ENCODE measurements at places on chromosomes 3 and 15.
A peak's percentile ranks its signal among the peaks of the same experiment; 100 is the strongest.

- no peak for DNase-seq
These were observed 52.4 kb downstream of the PHLDB2 start for GRCh38 chr3:111911446-111911845.

- DNase-seq: no peak
These were observed 50.7 kb downstream of the TRA2B start for GRCh38 chr3:185887066-185887465.

- peak; percentile 65 for DNase-seq
These were observed 7.7 kb downstream of the CCR5 start for GRCh38 chr3:46378426-46378942.

DNA sequence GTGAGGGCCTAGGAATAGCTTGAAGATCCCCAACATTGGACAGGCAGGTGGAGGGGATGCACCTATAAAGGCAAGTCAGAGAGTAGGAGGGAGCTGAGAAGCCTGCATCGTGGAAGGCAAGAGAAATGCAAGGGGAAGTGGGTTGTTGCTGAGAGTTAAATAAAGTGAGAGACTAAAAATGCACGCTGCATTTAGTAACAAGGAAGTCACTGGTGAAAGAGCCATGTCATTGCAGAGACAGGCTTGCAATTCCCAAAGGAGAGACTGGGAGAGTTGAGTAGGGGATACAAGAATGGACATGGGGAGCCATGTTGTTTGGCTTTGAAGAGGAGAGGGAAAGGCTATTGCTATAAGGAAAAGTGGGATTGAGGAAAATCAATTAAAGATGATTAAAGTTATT is 77.0 kb upstream of the HEG1 start:
- DNase-seq: no peak

GRCh38 chr15:51680321-51680720 is 982 bp upstream of the SCG3 start:
- DNase-seq: no peak

DNA sequence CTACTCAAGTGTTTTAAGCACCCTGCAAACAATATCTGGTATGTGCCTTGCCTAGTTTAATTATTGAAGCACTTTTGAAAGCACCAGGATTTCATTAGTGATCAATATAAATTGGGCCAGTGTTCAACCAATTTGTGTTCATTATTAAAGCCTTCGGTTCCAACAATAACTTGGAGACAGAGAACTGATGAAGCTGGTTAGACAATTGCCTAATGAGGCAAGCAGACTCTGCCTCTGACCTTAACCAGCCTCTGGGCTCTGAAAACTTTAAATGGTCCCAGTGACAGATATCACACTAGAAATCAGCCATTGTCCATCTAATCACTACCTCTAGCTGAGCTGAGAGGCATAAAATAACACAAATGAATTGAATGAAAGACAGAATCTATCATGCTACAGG is 139.9 kb upstream of the CNTN6 start:
- DNase-seq: no peak

GRCh38 chr3:133570937-133571320 is 2.6 kb upstream of the CDV3 start:
- no peak for DNase-seq

GRCh38 chr3:70120357-70120966 is 120.9 kb downstream of the SAMMSON start:
- peak; percentile 65 for DNase-seq

GRCh38 chr15:61524545-61524944 is 295.4 kb upstream of the RORA start:
- DNase-seq: no peak

- DNase-seq: no peak
These were observed 2.7 kb downstream of the TM4SF18 start for GRCh38 chr3:149330609-149331331.

GRCh38 chr3:86554383-86554782 is 436.6 kb downstream of the VGLL3 start:
- no peak for DNase-seq

GRCh38 chr3:111764645-111765091 is 94.4 kb upstream of the PHLDB2 start:
- DNase-seq: no peak

DNA sequence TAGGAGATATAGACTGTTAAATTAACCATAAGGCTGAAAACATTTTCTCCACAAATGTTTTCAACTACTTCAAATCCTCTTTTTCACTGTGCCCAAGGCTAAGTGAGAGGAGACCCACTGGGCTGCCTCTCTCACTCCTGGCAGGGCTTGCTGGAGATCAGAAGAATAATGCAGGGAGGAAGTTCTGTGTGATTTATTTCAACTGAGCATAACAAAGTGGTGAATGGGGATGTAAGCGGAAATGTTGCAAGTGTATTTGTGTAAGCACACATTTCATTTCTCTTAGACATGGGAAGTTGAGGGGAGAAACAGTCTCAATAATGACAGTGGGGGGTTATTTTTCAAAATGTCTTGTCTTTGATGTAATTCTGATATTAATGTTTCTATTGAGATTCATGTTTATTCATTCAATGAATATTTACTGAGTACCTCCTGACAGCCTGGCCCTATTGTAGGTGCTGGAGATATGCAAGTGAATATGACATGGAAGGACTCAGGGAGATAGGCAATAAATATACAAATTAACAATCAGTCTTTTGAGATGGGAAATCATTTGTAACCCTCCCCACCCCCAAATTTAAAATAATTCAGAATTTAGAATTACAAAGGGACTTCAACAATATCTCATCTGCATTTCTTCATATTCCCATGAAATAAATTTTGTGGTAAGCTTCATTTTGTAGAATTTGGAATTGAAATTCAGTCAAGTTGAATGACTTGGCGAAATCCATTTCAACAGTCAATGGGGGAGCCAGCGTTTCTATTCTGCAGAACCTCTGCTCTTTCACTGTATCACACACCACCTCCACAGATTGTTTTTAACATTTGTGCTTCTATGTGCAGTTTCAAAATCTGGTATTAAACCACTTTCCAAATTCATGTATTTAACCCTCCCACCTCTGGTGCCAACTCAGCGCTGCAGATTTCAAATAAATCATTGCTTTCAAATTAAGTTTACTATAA is 247.2 kb downstream of the SLC9A9 start:
- no peak for DNase-seq

DNA sequence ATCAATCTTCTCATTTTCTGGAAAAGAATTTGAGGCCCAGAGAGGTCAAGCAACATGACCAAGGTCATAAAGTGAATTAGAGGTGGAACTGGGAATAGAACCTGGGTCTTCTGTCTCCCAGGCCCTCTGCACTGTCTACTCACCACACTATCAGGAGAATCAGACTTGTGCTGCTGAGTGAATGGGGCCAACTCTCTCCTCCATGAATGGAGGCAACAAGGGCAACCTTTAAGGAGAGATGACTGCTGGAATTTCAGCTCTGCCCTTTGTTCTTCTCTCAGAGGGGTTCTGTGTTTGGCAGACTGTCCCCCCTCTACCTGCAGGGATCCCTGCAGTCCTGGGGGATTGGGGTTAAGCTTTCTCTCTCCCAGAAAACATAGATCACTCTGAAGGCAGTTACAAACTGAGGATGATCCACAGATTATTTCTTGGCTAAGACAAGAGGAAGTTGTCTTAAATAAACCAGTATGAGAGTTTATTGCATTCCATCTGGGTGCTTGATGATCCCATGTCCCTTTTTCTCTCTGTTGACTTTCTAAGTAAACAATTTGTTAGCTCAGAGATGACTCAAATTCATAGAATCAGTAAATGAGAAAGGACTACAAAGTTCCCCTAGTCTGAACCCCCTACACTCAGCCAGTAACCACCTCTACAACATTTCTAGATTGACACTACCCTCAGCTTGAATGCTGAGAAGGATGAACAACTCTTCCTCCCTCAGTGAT is 99.0 kb upstream of the LIPC start:
- no peak for DNase-seq

DNA sequence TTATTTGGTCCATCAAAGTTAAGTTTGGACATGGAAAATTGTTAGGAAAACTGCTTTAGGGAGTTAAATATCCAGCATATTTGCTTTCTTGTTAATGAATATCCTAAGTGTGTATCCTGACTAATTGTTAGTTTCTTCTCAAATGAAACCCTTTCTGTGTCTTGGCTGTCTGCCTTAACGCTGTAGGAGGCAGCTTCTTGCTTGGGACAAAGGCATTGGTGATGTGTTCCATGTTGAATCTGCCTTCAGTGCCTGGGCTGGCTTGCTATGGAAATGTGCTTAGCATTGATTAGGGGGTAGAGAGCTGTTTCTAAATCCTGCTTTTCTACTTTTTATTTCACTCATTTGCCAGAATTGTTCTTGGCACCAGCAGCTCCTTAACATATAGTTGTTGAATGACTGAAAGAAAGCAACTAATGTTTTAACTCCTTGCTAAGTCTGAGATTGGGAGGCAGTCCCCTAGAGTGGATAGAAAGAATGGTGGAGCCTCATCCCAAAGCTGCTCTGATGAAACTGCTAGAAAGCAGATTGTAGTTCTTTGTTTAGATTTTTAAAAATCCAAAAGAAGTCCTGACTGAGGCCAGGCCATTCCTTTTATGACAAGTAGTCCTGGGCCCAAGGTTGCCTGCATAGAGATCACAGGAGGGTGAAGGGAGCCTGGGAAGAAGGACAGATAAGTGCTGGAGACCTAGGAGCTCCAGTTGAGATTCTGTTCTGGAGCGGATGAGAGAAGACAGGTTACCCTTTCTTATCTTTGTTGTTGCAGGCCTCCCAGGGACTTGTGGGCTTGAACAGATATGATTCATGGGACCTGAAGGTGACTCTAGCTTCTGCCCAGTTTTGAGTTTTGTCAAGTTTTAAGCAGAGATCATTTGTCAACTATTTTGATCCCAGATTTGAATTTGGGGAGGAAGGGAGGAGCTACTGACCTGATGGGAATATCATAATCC is 39.3 kb downstream of the OXNAD1 start:
- no peak for DNase-seq

- DNase-seq: no peak
These were observed 131.8 kb upstream of the MCTP2 start for GRCh38 chr15:94099574-94099960.

- DNase-seq: no peak
These were observed 7.6 kb upstream of the NR2E3 start for GRCh38 chr15:71802770-71803169.

DNA sequence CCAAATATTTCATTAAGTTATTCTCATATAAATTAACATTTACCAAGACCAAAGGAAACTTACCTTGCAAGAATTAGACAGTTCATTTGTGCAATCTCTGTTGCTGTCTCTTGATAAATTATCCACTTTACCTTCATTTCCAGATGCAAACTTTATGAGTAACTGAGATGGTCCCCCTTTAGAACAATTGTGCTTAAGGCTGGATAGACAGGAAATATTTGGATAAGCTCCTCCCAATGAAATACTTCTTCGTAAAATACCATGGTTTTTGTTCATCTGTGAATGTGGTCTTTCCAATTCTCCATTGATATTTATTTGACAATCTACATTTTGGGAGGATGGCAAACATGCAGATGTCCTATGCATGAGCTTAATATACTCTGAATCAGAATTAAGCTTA is 78.2 kb downstream of the NEDD4 start:
- no peak for DNase-seq

- peak; percentile 53 for DNase-seq
These were observed 46.3 kb downstream of the SENP7 start for GRCh38 chr3:101466465-101467309.

- peak; percentile 38 for DNase-seq
These were observed 266.4 kb upstream of the HES1 start for GRCh38 chr3:193869221-193870201.

DNA sequence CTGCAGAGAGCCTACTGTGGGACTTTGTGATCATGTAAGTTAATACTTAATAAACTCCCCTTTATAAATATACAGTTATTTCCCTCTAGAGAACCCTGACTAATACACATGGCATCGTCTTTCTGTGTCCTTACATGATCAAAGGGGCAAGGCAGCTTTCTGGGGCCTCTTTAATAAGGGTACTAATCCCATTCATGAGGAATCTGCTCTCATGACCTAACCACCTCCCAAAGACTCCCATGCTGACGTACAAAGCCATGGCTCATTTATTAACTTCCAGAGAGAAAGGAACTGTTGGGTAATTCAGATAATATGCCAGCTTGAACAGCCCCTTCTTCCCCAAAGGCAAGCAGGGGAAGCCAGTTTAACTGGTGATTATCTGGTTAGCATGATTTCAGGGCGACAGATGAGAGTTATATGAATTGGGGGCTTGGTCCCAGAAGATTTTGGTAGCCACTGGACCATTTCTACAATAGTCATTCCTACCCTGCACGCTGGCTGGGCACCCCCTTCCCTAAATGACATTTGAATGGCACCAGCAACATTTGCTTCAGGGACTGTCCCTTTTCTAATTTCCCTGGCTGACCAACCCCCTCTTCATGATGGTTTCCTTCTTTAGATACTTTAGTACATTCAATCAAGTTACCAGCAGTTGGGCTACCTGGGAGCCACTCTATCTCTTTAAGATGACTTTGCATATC is 83.6 kb upstream of the C3orf80 start:
- no peak for DNase-seq

- DNase-seq: no peak
These were observed 171.0 kb upstream of the SLC24A5 start for GRCh38 chr15:47949815-47950214.

DNA sequence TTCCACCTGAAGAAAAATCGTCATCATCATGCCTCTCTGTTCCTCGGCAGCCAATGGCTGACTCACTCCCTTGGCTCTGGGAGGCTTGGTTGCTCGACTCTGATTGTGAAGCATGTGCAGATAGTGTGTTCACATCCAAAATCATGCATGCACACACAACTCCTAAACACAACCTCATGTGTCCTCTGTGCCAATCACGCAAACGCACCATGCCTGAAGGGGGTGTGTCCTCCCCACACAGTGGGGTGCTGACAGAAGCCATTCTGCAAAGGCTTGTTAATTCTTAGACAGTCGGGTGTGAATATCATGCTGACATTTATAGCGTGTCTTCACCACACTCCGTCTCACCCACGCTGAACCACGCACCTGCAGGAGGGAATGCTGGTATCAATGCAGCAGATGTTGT is 11.4 kb upstream of the CCDC174 start:
- no peak for DNase-seq

- no peak for DNase-seq
These were observed 123.6 kb upstream of the PFN2 start for GRCh38 chr3:150094150-150094933.

GRCh38 chr15:50140098-50140497 is 21.1 kb upstream of the ATP8B4 start:
- no peak for DNase-seq

DNA sequence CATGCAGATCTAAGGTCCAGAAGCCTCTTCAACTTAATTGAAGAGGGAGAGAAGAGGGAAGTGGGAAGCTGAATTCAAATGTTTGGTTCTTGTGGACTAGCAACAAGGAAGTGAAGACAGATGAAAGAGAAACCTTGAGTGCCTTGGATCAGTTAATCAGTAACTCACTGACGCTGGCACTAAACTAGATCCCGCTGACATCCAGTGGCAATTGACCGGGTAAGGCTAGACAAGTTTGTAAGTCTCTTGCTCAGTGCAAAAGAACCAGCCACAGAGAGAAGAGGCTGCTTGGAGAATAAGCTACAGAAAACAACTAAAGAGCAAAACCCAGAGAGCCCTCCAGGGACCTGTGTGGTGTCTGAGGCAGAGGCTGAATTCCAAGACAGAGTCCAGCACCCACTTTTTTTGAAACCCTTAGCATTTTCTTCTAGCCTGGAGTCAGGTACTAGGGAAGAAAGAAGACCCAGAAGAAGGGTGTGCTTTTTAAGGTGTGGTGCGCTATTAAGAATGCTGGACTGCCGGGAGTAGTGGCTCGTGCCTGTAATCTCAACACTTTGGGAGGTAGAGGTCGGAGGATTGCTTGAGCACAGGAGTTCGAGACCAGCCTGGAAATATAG is 6.9 kb downstream of the PLCH1 start:
- DNase-seq: no peak
